Fibroblast of skin of scalp (primary cell): ENCODE measurements at places on chromosomes 5 and 9.

DNA sequence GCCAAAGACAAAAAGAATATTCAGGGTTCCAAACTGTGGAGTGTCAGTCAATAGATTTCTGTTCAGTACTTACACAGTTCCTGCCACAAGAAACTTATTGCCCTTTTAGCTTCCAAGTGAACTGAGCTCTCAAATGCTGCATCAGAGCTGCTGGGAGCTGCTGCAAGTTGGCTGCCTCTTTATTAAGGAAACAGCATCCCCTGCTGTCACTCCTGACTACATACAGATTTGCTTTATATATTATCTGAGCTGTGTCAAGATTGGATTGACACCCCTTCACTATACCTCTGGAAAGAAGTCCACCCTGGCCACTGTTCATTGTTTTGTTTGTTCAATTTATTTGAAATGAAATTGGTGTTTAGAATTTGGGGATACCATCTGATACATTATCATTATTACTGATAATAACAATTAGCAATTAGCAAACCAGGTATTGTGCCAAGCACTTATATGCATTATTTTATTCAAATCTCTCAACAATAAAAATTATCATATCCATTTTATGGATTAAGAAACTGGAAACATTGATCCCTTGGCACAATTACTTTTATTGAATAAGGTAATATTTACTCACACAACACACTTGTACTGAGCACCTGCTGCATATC, 16.4 kb upstream of the C5orf58 start:
- DNase-seq, result peak; percentile 64

DNA sequence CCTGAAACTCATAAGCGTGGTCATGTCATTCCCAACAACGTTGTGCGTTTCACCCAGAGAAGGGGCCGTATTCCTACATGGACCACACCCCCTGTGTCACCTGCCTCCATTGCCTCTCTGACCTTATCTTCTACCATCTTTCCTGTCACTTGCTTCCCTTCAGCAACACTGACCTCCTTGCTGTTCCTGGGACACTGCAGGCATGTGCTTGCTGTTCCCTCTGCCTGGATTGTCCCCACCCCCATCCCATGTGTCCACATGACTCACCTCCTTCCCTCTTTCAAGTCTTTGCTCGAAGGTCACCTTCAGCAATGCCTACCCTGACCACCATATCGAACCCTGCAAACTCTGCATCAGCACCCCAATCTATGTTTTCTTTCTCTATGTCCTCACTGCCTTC, 133.2 kb upstream of the ZNF618 start:
- DNase-seq, result no peak

GRCh38 chr9:137150617-137151457, 11.9 kb downstream of the GRIN1 start:
- DNase-seq, result peak; percentile 46

DNA sequence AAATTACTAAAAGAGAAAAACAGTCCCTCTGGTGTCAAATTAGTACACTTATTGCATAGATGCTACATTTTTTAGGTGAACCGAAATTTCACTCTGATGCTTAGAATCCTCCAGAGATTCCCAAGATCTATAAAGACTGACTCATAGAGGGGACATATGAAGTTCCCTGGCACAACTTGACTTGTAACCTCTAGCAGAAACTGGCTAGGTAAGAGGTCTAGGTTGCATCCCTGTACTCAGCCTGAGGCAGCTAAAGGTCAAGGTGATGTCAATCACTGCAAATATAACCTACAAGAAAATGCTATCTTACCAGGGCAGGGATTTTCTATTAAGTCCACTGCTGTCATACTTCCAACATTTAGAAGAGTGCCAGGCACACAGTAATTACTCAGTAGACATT, 24.2 kb downstream of the HOMER1 start:
- no peak for DNase-seq

DNA sequence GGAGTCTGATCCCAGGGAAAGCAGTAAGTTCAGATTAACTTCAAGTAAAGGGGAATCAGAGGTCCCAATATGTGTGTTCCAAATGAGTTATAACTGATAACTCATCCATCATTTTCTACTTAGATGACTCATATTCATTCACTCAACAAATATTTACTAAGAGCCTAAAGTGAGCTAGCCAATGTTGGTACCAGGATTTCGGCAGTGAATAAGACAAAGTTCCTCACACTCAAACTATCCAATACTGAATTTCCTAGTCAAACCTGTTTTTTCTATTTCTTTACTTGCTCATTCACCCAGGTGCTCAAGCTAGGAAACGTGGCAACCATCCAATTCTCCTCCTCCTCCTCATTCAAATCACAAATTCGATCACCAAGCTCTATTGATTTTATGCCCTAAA, 25.8 kb downstream of the FBXW2 start:
- DNase-seq, result no peak

DNA sequence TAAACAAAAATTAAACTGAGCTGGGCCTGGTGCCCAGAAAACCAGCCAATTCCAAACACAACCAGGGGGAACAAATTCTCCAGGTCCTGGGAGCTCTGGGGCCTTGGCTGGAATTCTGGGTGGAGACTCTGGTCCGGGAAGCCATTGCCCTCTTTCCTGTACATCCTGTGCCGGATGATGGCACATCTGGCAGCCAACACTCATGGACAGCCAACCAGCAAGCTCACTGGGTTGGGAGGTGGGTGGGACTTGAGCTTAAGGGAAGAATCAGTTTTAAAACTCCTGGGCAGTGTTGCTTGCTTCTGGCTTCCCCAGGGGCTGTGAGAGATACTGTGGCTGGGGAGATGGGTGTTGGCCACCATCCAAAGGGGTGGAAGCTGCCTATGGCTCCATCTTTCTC, 56.1 kb downstream of the PCDH1 start:
- DNase-seq, result peak; percentile 86

DNA sequence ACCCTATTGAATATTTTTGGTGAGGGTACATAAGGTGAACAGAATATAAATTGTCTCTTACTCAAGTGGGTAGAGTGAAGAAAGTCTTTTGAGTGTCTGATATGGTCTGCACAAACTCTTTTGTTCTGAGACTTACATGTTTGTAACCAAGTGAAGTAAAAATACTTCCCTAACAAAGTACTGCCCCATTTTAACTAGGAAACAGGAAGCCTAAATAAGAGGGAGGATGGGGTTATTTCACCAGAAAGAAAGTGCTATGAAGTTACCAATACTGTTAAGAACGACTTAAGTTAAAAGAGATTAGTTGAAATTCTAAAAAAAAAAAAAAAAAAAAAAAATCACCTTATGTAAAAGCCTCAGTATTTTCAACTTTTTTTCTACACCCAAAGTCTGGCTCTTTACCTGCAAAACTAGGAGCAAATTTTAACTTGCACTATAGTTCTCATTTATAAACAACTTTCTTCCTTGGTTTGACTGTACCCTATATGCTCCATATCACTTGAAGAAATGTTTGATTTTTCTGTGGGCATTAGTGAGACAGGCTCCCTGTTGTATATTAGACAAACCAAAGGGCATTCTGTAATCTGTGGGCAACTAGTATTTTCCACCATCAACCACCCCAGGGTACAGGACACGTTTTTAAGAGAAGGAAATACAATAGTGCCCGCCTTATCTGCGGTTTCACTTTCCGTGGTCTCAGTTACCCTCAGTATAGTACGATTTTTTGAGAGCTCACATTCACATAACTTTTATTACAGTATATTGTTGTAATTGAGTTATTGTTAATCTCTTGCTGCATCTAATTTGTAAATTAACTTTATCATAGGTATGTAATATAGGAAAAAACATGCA, 127.7 kb downstream of the NR3C1 start:
- no peak for DNase-seq
